Brain (organoid and tissue), 16 donors: ENCODE measurements at places on chromosomes 7 and 10.

DNA sequence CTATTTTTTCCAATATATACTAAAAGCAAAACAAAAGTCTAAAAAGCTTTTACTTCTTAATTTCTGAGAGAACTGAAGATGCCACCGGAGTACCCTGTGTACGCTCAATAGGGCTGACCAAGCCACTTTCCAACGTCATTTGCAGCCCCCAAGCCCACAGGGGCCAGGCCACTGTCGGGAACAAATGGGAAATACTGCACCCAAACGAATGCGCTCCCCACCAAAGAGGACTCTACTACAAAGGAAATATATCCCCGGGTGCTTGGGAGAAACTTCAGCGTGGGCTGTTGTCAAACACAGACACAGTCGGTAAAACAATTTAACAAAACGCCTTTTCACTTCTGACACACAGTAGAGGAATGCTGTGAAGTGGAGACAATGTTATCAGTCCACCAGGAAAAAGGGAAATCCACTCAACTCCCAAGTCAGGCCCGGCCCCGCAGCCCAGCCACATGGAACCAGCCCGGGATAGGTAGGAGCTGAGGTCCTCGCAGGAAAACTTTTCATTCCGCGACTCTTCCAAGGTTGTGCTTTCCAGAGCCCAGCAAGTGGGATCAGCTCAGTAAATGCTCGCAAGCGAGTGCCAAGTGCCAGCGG is 1.4 kb downstream of the PARD3 start:
- peak; percentile 38 for DNase-seq

- no peak for DNase-seq
These were observed 137.9 kb downstream of the ANKRD30A start for GRCh38 chr10:37263304-37263703.

DNA sequence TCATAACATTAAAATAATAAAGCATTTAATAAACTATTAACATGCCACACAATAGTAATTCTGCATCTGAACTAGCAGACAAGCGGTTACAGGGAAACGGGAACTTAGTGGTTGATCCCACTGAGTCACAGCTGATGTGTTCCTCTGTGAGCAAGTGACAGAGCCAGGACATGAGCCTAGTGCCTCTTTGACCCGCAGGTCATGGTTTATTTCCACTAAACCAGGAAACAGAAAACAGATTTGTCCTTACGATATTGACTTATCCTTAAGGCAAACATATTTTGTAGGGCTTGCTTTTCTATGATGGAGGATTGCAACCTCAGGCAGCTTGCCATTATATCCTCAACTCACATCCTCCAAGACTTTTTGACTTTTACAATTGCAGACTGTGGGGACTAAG is 987.3 kb downstream of the CCSER2 start:
- no peak for DNase-seq

DNA sequence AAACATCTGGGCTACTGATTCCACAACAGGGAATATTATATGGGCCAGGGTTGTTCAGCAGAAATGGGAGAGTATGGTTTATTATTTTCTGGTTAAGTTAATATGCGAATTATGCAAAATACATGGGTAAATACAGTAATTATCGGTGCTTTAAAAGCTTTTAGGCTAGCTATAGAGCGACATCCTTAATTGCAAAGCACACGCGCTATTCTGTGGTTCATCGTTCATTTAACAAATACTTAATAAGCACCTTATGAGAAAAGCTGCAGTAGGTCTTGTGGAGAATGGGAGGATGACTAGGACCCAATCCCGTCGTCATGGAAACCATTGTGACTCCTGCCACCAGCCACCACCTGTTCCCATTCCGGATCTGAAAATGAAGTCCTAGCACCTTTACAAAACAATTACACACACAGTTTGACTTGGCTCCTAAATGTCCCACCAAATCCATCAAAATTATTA is 623 bp upstream of the CEP41 start:
- DNase-seq: peak; percentile 95

- DNase-seq: no peak
These were observed 67.7 kb upstream of the KMT2E start for GRCh38 chr7:104946338-104946737.

GRCh38 chr7:84735011-84735410 is 451.8 kb downstream of the SEMA3D start:
- no peak for DNase-seq

DNA sequence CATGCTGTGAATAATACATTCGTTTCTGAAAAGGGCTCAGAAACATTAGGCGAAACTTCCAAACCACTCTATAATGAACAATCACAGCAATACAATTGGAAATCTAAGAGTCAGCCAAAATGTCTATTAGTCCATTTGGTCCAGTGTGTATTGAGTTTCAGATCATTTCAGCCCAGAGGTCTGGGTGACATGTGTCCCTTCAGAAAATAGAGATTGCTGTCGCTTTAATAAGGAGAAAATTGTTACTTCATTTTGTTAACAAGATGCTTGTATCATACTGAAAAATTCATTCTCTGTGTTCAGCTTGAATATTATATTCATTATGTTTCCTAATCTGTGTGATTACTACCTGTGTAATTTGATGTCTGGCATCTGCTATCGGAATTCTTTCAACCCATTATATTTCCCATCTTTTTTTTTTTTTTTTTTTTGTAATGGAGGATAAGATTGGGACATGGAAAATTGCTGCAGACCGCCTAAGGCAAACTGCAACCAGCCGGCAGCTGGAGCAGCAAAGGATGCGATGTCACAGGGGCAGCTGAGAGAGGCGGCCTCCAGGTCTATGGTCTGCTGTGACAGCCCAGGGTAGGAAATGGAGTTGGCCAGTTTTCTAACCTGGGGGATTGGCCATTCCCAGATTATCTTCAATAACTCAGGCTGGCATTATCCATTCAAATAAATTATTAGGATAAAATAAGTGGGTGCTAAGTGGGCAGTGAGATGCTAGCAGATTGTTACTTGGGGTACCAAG is 170.9 kb upstream of the NPVF start:
- DNase-seq: no peak

DNA sequence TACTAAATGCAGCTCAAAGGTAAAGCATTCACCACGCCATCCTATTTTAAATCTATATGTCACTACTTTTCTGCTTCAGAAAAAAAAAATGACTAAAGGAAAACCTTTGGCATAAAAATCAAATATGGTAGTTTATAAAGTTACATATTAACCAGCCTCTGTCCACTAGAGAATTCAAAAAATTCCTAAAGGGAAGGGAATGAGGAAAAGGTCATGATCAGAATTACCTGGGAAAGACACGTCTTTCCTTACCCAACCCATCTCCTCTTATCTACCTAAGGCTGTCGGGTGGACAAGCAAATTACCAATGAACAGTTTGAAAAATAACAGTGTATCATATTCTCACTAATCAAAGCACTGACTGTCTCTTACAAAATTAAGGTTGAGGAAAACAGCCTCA is 100.7 kb upstream of the TMEM106B start:
- no peak for DNase-seq

- no peak for DNase-seq
These were observed 129.5 kb downstream of the SDK1 start for GRCh38 chr7:3430588-3430987.
